CD4-positive, alpha-beta T cell treated with Interleukin-4 for 1 hour (primary cell): ENCODE measurements at places on chromosomes 5 and 9.

- DNase-seq, result no peak
Measured at GRCh38 chr9:116042321-116042720, 111.3 kb upstream of the PAPPA start.

DNA sequence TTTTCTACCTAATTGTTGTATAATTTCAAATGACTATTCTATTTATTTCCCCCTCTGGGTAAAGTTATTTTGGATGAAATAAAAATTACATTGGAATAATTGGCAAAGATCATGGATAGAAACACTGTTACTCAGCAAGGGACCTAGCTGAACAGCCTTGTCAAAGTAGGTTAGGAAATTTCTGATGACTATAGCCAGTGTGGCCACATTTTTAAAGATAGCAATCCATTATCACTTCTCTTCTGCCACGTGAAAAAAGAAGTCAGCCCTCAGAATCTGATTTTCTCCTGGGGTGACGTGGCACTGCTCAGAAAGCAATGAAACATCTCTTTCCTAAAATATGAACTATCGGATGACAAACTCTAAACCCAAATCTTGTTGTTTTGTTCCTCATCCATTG is 784.2 kb upstream of the RIOK2 start:
- no peak for DNase-seq

DNA sequence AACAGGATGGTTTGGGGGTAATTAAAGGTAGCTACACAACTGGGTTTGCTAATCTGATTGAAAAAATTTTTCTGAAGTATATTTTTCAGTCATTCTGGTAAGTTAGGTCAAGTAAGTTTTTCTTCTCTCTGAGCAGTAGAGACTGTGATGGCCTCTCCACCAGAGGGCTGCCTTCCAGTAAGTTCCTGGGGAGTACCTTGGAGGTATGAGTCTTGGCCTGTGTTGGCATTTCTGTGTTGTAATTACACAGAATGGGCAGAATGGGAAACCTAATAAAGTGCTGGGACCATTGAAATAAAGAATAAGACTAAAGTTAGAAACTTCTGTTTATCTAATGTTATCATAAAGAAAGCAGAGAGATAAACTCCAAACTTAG is 430.8 kb downstream of the ARHGEF28 start:
- no peak for DNase-seq

GRCh38 chr5:72937517-72938061 is 18.3 kb upstream of the FCHO2 start:
- no peak for DNase-seq

- no peak for DNase-seq
Measured at GRCh38 chr5:60445427-60445826, 254.5 kb downstream of the DEPDC1B start.
